Activated CD4-positive, CD25-positive, alpha-beta regulatory T cell treated with anti-CD3 and anti-CD28 coated beads, Interleukin-2, amount 50 U/mL, for 16 hours (primary cell): ENCODE measurements at places on chromosomes 4 and X.

DNA sequence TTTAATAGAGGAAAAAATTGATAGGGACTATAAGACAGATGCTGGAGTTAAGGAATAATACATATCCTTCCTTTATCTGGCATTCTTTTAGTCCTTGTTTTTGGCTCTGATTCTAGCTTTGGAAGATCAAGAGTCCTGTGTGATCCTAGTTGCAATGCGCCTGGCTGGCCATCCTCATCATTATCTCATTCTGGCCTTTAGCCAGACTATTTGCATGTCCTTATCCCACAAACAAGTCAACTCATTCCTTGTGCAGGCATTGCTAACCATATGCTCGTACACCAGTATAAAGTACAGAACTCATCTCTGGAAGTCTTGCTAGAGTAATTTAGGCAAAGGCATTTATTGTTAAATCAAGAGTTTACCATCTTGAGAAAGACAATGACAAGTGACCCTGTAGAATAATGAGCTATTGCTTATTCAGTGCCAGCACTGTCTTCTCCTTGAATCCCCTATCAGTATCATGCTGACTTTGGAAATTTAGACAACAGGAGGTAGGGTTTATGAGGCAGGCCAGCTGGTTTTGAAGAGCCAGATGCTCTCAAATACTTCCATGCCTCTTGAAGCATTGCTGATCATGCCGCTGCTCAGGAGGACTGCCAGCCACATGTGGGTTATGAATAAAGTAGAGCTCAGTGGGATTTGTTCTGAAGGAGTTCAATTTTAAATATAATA lies 1730.3 kb upstream of the TENM3 start:
- no peak for DNase-seq

- DNase-seq, result no peak
Observed at GRCh38 chr4:123256901-123257300, 139.7 kb upstream of the SPRY1 start.

DNA sequence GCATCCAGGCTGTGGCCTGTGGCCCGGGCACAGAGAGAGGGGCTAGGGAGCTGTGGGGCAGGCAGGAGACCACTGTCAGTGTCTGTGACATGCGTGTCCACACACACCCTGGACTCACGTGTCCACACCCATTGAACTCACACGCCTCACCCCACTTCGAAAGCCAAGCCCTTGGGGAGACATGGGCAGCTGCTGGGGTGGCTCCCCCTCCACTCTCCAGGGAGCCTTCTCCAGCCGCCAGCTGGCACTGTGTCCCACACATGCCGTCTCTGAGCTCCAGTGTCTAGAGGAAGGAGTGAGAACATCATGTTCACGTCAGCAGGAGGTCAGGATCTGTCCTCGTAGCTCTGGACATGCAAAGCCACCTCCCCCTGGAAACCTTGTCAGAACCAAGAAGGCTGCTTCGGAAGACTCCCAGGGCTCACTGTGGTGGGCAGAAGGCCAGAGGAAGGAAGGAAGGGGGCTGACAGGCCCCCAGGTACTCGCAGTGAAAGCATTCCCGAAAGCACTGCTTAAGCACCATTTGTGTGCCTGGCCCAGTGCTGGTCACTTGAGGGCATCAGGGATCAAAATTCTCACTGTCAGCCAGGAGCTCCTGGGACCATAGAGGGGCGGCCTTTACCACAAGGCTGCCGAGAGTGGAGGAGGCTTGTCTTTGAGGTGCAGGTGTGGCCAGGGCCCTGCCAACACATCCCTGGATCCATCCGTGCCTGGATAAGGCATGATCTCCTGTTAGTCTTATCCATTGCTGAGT lies 61.4 kb downstream of the HTRA3 start:
- no peak for DNase-seq

GRCh38 chr4:62410371-62411003 lies 1210.4 kb downstream of the ADGRL3 start:
- no peak for DNase-seq

- DNase-seq, result no peak
Observed at GRCh38 chr4:117267317-117267716, 181.9 kb upstream of the TRAM1L1 start.
